ENCODE measurements at places on chromosomes 2 and 18. TPM values are rescaled to one million over a fixed set of nuclear protein-coding genes. Genes with fewer than 3 reads are reported as not detected.

GRCh38 chr2:215594766-215595165 lies 158.9 kb upstream of the FN1 start:
- no peak overlapping the region for H3K4me3 ChIP-seq
- no peak overlapping the region for H3K27ac ChIP-seq
- H3K27me3 ChIP-seq, result no peaks in the 10 kb centered on the region

- no peak overlapping the region for H3K27ac ChIP-seq
- H3K4me1 ChIP-seq, result no peaks in the 10 kb centered on the region
- no peak overlapping the region for H3K4me3 ChIP-seq
- no peaks in the 10 kb centered on the region for H3K36me3 ChIP-seq
- no peak for DNase-seq
Measured at GRCh38 chr18:53380063-53380639, 844.3 kb downstream of the MBD2 start.

The IGFBP5 gene
- 178 TPM for total RNA-seq

DNA sequence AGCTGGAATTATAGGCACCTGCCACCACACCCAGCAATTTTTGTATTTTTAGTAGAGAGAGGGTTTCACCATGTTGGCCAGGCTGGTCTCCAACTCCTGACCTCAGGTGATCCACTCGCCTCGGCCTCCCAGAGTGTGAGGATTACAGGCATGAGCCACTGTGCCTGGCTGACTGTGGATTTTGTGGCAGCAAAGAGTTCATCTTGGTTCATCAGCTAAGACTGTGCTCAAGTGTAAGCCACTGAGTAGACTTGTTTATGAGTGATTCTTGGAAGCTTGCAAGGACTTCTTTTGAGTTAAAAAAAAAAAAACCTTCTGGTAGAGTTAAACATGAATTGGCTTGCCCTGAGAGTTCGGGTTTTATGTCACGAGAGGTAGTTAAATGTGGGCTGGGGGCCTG lies 34.7 kb downstream of the CD8B start:
- no peak overlapping the region for H3K27ac ChIP-seq
- no peak overlapping the region for H3K4me3 ChIP-seq
- H3K27me3 ChIP-seq, result no peaks in the 10 kb centered on the region
- no peak for DNase-seq
- no peaks in the 10 kb centered on the region for H3K4me1 ChIP-seq

DNA sequence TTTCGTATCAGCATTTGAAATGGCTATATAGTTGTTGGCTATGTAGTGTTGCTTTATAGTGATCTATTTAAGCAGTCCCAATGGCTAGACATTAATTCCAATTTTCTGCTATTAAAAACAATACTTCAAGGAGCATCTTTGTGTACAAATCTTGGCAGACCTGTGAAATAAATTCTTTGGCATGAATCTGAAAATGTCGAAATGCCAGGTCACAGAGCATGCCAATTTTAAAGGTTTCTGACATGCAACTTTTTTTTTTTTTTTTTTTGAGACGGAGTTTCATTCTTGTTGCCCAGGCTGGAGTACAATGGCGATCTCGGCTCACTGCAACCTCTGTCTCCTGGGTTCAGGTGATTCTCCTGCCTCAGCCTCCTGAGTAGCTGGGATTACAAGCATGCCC lies 26.8 kb upstream of the CABLES1 start:
- no peak overlapping the region for H3K4me3 ChIP-seq
- no peak overlapping the region for H3K27ac ChIP-seq
- DNase-seq, result no peak

DNA sequence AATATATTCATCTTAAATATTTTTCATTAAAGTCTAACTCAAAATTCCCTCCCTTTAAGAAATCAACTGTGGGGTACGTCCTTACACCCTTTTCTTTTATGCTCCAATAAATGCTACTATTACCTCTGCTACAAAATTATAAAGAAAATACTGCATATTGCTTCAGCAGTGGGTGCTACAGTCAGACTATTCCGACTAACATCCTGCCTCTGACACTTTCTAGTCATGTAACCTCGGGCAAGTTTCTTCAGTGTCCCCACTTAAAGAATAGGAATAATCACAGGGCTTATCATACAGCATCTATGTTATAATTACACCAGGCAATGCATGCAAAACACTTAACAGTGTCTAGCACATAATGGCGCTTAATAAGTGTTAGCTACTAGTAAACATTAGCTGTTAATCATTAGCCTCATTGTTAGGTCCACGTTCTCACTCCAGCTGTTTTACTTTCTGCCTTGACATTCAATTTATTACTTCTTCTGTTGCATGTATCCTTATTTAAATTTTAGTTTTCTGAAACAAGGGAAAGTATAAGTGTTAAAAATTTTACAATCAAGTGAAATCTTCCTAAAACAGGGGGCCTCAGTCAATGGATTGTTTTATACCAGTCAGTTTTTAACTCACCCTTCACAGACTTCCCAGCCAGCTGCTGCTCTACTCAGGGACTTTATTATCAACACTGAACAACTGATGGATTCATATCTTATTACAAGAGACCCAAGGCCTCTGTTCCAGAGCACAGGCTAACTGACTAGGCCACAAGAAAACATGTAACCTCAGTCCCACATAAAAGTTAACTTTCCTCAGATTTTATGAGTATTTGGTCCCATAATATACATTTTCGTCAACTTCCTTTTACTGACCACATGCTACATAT lies 54.0 kb downstream of the CLASP1 start:
- no peaks in the 10 kb centered on the region for H3K27me3 ChIP-seq
- no peaks in the 10 kb centered on the region for H3K36me3 ChIP-seq
- H3K4me3 ChIP-seq, result no peak overlapping the region
- no peak for DNase-seq
- H3K27ac ChIP-seq, result no peak overlapping the region

GRCh38 chr2:130341562-130342019 lies 1.1 kb upstream of the IMP4 start:
- peaks cover 28% of the 10 kb centered on the region for H3K36me3 ChIP-seq
- H3K4me1 ChIP-seq, result no peaks in the 10 kb centered on the region
- H3K27me3 ChIP-seq, result no peaks in the 10 kb centered on the region
- peak overlapping the region; percentile 93 for H3K27ac ChIP-seq
- DNase-seq, result no peak

DNA sequence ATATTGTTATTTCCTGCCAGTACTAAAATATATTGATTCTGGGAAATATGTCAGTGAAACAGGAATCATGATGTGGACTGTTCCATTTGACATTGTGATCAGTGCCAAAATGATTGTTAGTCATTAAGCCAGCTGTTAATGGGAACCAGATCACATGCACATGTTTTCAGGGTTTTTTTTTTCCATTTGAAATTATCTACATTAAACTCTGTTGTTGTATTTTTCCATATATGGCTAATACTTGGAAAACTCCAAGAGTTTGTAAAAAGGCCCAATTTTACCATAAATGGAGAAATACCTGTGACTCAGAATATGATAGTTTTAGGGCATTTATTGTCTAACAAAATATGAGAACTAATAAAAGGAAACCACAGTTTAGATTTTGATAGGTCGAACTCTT lies 13.4 kb downstream of the ITGAV start:
- no peaks in the 10 kb centered on the region for H3K36me3 ChIP-seq
- H3K27me3 ChIP-seq, result no peaks in the 10 kb centered on the region

The SERPINB3 gene
- not detected for total RNA-seq

The CERKL gene
- total RNA-seq, result not detected

DNA sequence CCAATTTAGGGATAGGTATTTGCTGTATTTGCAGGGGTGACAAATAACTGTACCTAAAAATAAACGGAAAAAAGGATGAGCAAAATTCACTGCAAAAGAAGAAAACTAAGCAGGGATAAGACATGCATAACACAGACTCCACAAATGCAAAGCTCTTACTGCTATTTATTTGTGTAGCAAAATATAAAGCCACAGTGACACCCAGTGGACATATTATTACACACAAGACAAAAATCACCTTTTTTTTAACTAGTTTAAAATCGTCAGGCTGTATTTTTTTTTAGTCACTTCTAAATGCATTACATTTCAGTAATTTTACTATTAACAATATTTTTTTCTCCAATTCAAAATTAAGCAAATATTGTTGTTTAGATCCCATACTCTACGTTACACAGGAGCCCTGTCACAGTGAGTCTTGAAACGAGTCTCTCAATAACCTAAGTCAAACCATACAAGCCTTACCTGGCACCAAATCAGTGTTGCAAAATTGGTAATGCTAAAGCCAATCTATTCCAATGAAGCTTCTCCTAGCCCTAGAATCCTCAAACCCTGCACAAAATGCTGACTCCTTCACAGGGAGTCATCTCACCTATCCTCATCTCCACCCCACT lies 23.7 kb downstream of the METTL4 start:
- no peaks in the 10 kb centered on the region for H3K27me3 ChIP-seq
- no peak overlapping the region for H3K4me3 ChIP-seq
- H3K36me3 ChIP-seq, result no peaks in the 10 kb centered on the region

The GPATCH11 gene
- 9.8 TPM for total RNA-seq

The SEPTIN10 gene
- total RNA-seq, result 115 TPM

DNA sequence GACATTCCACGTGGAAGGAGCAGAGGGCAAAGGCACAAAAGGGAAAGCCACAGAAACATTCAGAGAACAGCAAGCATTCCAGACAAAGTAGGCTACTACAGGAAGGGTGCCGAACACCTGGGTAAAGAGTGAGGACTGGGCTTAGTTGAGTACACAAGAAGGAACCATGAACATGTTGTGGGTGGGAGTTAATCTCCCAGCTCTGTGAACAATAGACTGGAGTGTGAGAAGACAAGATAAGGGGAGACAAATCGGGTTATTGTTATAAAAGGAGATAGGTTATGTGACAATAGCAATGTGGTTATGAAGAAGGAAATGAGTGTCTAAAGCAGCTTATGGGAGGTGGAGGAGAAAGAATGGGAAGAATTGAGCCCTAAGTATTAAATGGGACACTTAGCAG lies 70.0 kb downstream of the DPP4 start:
- H3K27me3 ChIP-seq, result no peaks in the 10 kb centered on the region
- H3K4me1 ChIP-seq, result no peaks in the 10 kb centered on the region
- no peak for DNase-seq
- no peak overlapping the region for H3K27ac ChIP-seq

The TMEM200C gene
- total RNA-seq, result 0.78 TPM

DNA sequence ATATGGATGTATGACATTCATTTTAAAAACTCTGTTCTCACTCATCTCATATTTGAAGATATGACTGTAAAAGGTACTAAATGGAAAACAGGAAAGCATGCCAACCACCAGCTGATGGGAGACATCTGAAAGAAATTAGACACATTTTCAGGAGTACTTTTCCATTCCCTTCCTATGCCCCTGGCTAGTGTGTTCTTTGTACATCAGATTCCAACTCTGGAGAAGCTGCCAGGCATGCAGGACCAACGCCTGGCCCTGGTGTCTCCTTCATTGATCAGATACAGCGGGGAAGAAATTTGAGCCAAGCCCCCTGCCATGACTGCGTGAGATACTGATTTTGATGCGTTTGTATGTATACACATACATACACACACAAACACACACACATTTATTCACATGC lies 599.0 kb upstream of the SYT4 start:
- no peak for DNase-seq
- H3K27ac ChIP-seq, result peak overlapping the region; percentile 10

GRCh38 chr2:78811955-78812610 lies 213.4 kb upstream of the REG3G start:
- no peak overlapping the region for H3K4me3 ChIP-seq
- H3K4me1 ChIP-seq, result no peaks in the 10 kb centered on the region
- H3K27me3 ChIP-seq, result no peaks in the 10 kb centered on the region
- H3K36me3 ChIP-seq, result no peaks in the 10 kb centered on the region
- no peak overlapping the region for H3K27ac ChIP-seq

The LRP2 gene
- not detected for total RNA-seq

- DNase-seq, result peak; percentile 40
- no peaks in the 10 kb centered on the region for H3K27me3 ChIP-seq
- H3K36me3 ChIP-seq, result no peaks in the 10 kb centered on the region
- H3K4me1 ChIP-seq, result peaks cover 20% of the 10 kb centered on the region
Measured at GRCh38 chr2:24986372-24986771, 14.6 kb upstream of the DNAJC27 start.

The UGT1A3 gene
- total RNA-seq, result not detected

The UGT1A7 gene
- not detected for total RNA-seq

The KCTD1 gene
- 33.6 TPM for total RNA-seq

The CABLES1 gene
- total RNA-seq, result 32.1 TPM

DNA sequence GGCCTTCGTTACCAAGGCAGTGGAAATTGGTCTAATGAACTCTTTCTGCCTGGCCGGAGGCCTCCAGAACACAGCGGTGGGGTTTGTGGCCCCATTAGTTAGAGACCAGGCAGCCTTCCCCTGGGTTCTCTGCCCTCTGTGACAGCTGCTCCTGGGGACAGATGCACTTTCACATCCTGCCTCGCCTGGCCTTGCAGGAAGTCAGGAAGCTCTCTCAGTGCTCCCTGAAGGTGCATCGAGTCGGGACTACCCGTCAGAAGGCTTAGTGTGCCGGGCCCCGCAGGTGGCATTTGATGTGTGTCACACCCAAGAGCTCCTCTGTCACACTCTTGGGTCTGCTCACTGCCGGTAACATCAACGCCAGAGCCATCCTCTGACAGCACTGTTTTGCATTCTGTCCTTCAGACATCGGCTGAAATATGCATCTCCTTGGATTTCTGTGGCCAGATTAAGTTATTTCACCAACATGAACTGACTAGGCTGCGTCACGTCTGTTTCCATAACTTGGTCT lies 158.3 kb downstream of the LDLRAD4 start:
- no peak overlapping the region for H3K4me3 ChIP-seq
- H3K27ac ChIP-seq, result no peak overlapping the region
- H3K27me3 ChIP-seq, result no peaks in the 10 kb centered on the region

The TUBA3E gene
- total RNA-seq, result not detected

GRCh38 chr2:170922634-170923494 lies 6.2 kb upstream of the GORASP2 start:
- H3K4me3 ChIP-seq, result no peak overlapping the region
- H3K27ac ChIP-seq, result no peak overlapping the region
- H3K27me3 ChIP-seq, result no peaks in the 10 kb centered on the region
- H3K4me1 ChIP-seq, result no peaks in the 10 kb centered on the region
- DNase-seq, result no peak

The PGAP1 gene
- 12.1 TPM for total RNA-seq

DNA sequence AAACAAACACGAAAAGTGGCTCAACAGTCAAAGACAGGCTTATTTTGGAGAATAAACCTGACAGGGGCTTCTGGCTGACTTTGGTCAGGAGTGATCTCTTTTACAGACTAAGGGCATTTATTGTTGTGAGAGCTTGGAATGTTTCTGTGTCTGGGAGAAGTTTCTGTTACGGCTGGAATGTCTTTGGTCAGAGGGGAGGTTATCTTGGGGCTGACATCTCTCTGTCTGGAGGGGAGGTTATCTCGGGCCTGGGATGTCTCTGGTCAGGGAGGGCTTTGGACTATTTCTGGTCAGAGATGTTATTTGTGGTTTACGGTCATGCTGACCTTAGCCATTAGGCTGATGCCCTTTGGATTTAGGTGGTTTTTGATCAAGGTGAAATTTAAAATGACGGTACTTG lies 345.5 kb upstream of the FSIP2 start:
- DNase-seq, result no peak
- no peaks in the 10 kb centered on the region for H3K4me1 ChIP-seq
- no peaks in the 10 kb centered on the region for H3K36me3 ChIP-seq

The SLC9A2 gene
- total RNA-seq, result not detected

DNA sequence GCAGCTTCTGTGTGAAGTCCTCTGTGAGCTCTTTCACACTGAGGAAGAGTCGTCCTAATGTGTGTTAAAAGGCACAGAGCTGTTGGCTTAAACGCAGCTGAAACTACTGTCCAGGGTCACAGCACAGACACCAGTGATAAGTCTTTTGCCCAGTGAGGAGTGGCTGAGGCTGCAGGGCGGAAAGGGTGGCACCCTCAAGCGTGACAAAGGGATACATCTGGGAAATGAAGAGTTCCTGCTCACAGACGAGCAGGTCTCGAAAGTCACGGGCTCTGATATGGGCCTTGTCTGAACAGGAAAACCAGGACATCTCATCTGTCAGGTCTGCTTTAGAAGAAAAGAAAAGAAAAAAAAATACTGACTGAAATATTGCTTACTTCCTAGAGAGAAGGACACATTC lies 36.5 kb downstream of the TGIF1 start:
- H3K4me3 ChIP-seq, result no peak overlapping the region
- H3K4me1 ChIP-seq, result no peaks in the 10 kb centered on the region
- no peaks in the 10 kb centered on the region for H3K36me3 ChIP-seq
- H3K27ac ChIP-seq, result no peak overlapping the region
- no peaks in the 10 kb centered on the region for H3K27me3 ChIP-seq
